ENCODE measurements at places on chromosomes 1 and 21.

DNA sequence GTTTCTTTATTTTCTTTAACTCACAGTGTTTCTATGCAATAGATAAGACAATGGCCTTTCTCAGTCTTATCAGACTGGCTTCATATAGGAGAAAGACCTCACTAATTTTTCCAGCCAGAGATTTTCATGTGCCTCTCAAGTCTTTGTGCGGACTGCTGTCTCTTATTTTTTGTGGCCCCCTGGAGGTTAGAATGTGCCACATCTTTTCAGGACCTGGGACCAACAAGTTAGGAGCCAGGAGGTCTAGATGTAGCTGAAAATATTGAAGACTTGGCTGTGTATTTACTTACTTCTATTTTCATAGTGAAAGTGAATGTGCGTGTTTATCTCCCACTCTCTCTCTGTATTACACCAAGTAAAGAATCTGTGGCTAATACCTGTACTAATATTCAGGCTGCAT lies 42.1 kb upstream of the CFHR3 start:
- DNase-seq, result no peak

GRCh38 chr1:14141656-14142055 lies 441.7 kb downstream of the PRDM2 start:
- no peak for DNase-seq

- DNase-seq, result no peak
Measured at GRCh38 chr21:30962013-30962412, 76.3 kb downstream of the KRTAP19-8 start.

- no peak for DNase-seq
Measured at GRCh38 chr1:224873434-224874369, 55.8 kb upstream of the DNAH14 start.

GRCh38 chr1:2112280-2112701 lies 62.1 kb downstream of the PRKCZ start:
- no peak for DNase-seq

DNA sequence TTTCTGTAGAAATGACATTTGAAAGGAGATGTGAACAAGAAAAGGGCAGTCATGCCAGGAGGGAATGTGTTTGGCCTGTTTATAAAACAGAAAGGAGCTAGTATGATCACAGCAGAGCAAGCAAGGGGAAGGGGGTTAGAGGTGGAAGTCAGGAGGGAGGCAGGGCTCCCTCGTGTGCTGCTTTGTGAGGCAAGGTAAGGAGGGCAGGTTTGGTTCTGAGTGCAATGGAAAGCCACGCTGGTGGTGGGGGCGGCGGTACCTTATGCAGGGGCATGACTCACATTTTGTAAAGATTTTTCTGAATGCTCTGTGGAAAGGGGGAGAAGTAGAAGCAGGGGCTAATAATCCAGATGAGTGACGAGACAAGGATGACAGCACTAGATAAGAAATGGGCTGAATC lies 197.5 kb upstream of the C8B start:
- no peak for DNase-seq

DNA sequence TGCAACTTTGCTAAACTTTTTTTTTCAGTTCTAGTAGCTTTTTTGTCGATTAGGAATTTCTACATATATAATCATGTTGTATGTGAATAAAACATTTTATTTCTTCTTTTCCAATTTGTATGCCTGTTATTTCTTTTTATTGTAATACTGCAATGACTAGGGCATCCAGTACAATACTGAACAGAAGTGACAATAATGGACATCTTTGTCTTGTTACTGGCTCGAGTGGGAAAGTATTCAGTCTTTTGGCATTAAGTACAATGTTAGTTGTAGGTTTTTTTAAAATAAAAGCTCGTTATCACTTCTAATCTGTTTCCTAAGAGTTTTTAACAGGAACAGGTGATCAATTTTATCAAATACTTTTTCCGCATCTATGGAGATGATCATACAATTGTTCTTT lies 9.8 kb downstream of the STPG1 start:
- no peak for DNase-seq

All from stimulated activated CD4-positive, alpha-beta T cell treated with anti-CD3 and anti-CD28 coated beads, Interleukin-15, amount 100 ng/mL, for 48 hours (primary cell).